Breast epithelium (tissue), 4 donors: ENCODE measurements at places on chromosomes 3 and 15.

GRCh38 chr3:13569201-13569600 lies 20.3 kb downstream of the FBLN2 start:
- no peak for DNase-seq

- DNase-seq: peak; percentile 55
These were observed at the start of gene MRAS for GRCh38 chr3:138347960-138348753. Gene MRAS, plus strand, starts transcription at chr3:138348579. Its CDS starts 24,305 bp downstream, at chr3:138372884.

- DNase-seq: no peak
These were observed 441.3 kb upstream of the THBS1 start for GRCh38 chr15:39139431-39140059.

DNA sequence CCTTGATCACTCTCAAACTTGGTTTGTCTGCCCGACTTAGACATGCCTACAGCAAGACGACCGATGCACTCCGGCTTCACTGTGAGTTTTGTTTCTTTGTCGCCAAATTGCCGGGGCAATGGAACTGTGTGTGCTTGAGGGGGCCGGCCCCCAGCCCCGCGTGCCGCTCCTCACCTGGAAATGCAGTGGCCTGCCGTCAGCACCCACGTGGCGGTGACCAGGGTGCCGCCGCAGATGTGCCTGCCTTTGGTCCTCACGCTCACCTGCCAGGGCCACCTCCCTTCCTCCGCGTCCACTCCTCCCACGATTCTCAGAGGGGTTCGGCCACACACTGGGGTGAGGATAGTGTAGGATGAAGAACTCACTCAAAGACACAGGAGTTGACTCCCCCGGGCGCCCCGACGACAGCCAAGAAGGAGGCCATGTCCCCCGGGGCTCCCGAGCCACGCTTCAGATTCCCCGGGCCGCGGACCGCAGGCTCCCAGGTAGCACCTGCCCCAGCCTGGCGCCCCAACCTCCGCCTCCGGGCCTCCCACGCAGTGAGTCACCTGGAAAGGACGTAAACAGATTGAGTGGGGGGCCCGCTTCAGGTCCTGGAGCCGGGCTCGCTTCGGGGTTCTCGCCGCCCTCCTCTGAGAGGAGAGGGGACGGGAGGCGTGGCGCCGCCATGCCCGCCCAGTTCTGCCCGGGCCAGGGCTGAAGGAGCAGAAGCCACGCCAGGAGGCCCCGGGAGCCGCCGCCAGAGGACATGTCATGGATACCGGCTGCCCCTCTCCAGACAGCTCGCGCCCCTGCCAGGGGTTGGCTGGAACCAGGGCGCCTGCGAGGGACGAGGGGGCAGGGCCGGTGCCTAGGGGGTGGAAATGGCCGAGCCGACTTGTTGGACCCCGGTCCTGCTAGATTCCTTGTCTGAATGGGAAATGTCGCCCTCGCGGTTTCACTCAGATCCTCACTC lies 29.6 kb downstream of the MYL3 start:
- DNase-seq: no peak

- no peak for DNase-seq
These were observed 29.5 kb upstream of the OSTN start for GRCh38 chr3:191169566-191169965.

GRCh38 chr15:39167164-39168058 lies 413.5 kb upstream of the THBS1 start:
- no peak for DNase-seq

- DNase-seq: no peak
These were observed 515.1 kb downstream of the GABRG3 start for GRCh38 chr15:27486051-27486450.

GRCh38 chr3:59660852-59661625 lies 611.2 kb upstream of the CFAP20DC start:
- no peak for DNase-seq

GRCh38 chr15:80388326-80388725 lies 15.9 kb upstream of the ARNT2 start:
- DNase-seq: no peak

DNA sequence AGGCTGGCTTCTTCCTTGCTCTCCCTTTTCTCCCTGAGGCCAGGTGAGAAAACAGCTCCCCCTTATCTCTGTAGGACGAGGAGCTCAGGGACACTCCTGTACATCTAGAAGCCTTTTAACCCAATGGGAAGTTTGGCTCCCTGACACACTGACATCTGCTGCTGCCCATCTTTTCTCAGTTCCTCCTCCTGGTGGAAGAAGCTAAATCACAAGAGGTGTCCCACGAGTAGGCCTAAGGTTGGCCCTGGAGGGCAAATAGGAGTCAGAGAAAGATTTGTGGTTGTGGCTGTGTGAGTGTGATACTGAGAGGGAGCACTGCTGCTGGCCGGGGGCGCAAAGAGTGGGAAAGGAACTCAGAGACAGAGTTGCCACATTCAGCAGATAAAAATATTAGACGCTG lies 49.5 kb downstream of the ARHGAP31 start:
- no peak for DNase-seq

DNA sequence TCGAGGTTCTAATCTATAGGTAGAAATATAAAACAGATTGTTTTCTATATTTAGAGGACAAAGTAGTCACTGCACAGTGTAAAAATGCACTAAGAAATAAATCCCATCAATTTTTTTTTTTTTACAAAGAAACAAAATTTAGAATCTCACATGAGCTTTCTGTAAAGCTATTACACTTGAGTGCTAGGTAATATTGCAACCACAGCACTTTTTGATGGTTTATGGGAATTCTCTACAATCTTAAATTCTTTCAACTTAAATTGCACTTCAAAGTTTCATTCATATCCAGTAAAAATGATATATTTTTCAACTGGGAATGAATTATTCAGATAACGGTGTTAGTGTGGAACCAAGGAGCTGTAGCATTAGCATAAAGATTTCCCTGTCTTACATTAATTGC lies 1035.4 kb downstream of the SQOR start:
- DNase-seq: no peak

DNA sequence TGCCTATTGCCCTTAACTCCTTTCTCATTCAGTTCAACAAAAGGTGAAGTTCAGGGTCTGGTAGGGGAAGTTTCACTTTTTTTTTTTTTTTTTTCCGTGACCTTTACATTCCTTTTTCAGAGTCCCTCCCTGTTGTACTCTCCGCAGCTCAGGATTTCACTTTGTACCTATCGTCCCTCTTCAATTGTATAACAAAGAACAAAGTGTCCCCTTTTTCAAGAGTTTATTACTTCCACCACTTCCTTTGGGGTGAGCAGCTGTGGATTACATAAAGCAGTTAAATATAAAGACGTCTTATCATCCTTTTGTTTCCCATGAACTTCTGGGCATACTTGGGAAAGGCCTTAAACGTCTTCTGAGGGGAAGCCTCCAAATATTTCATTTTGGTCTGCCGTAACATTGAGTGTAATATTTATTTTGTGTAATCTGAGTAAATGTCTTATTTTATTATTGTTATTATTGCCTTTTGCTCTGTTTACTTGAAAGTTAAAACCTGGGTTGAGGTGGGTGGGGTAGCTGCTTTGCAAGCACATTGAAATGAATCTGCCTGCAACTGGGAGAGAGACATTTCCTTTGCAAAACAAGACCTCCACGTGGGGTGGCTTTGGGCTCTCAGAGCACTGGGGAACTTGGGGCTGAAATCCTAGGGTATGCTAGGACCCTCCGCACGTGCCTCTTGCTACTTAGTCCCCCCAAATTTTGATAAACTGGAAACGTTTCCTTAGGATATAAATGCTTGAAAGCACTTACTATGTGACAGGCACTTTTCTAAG lies 169.4 kb downstream of the MCTP2 start:
- DNase-seq: no peak

DNA sequence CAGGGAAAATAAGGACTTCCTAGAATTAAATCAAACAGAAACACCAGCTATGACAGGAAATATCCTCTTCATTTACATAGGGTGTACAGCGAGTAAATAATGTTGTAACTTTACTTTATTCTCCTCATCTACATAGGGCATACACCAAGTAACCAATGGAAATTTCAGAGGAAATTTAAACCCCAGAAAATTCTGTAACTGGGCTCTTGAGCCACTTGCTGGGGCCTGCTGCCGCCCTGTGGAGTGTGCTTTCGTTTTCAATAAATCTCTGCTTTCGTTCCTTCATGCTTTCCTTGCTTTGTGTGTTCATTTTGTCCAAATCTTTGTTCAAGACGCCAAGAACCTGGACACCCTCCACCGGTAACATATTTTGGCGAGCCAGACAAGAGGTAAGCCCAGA lies 990.4 kb upstream of the CADM2 start:
- no peak for DNase-seq
